ENCODE measurements at places on chromosomes 11 and 22. TPM values are rescaled to one million over a fixed set of nuclear protein-coding genes. Genes with fewer than 3 reads are reported as not detected.

Gene SLC22A25
- total RNA-seq: not detected

Gene SCGB2A2
- total RNA-seq: not detected

Gene RBMXL2
- not detected for total RNA-seq

Gene MAJIN
- total RNA-seq: not detected

Gene SLC22A8
- not detected for total RNA-seq

DNA sequence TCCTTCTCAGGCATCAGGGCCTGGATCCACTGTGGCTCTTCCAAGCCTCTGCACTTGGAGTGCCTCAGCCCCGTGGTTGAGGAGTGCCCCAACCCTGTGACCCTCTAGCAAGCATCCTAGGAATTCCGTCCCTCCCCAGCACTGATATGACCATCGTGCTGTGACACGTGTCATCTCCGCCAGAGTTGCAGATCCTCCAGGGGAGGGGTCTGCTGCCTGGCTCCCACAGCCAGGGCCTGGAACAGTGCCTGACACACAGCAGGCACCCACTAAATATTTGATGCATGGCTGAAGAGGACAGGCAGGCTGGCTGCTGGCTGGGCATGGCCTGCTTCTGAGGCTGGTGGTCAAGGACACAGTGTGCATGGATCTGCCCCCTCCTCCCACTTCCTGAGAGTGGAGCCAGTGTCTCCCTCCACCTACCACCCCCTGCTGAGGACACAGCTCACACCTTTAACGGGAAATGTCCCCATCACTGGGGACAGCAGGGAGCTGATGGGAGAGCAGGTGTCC, 1.7 kb upstream of the CD81 start:
- peaks cover 16% of the 10 kb centered on the region for H3K4me1 ChIP-seq
- no peak for DNase-seq
- no peak overlapping the region for H3K4me3 ChIP-seq
- H3K27me3 ChIP-seq: no peaks in the 10 kb centered on the region

DNA sequence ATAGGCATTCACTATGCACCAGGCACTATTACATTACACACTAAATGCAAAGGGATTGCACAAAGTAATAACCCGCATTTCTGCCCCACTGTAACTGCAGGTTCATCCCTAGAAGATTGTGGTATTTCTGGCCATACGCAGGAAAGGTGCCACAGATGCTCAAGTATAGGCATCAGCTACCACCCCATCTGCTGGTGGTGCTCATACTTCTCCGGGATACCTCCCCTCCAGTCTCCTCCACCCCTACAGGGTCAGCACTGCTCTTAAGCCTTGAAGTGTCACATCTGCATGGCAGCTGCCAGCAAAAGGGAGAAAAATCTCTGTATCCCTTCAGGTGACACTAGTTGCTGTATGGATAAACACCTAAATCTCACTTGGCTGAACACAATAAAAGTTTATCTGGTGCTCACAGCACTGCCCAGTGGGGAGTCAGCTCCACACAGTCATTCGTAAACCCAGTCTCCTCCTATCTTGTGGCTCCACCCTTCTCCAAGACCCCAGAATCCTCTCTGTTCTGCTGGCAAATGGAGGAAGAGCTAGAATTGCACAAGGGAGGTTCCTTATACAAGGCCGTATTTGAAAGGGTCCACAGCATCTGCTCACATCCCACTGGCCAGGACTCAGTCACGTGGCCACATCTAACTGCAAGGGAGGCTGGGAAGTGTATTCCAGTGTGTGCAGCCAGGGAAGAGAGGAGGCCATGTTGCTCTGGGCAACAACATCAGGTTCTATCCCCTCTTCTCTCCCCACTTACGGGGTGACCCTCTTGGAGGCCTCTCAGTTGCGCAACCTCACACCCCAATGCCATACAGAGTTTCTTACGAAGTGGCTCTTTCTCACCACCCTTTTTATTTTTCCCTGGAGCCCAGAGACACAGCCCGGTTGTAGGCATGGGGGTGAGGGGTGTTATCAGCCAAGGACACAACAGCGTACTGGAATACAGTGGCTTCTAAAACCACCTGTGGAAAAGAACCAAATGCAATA, 114.7 kb downstream of the BUD13 start:
- H3K27me3 ChIP-seq: peaks cover 9% of the 10 kb centered on the region
- H3K4me3 ChIP-seq: no peak overlapping the region
- no peak for DNase-seq
- no peaks in the 10 kb centered on the region for H3K36me3 ChIP-seq
- H3K4me1 ChIP-seq: no peaks in the 10 kb centered on the region
- no peak overlapping the region for H3K27ac ChIP-seq

GRCh38 chr11:101717619-101718018, 133.8 kb upstream of the TRPC6 start:
- DNase-seq: no peak
- H3K4me3 ChIP-seq: no peak overlapping the region
- H3K36me3 ChIP-seq: no peaks in the 10 kb centered on the region
- no peak overlapping the region for H3K27ac ChIP-seq
- H3K4me1 ChIP-seq: no peaks in the 10 kb centered on the region
- H3K27me3 ChIP-seq: no peaks in the 10 kb centered on the region

GRCh38 chr11:120181376-120181975, 29.4 kb upstream of the OAF start:
- peaks cover under 1% of the 10 kb centered on the region for H3K4me1 ChIP-seq
- no peaks in the 10 kb centered on the region for H3K36me3 ChIP-seq
- H3K27ac ChIP-seq: no peak overlapping the region
- peaks cover 10% of the 10 kb centered on the region for H3K27me3 ChIP-seq

DNA sequence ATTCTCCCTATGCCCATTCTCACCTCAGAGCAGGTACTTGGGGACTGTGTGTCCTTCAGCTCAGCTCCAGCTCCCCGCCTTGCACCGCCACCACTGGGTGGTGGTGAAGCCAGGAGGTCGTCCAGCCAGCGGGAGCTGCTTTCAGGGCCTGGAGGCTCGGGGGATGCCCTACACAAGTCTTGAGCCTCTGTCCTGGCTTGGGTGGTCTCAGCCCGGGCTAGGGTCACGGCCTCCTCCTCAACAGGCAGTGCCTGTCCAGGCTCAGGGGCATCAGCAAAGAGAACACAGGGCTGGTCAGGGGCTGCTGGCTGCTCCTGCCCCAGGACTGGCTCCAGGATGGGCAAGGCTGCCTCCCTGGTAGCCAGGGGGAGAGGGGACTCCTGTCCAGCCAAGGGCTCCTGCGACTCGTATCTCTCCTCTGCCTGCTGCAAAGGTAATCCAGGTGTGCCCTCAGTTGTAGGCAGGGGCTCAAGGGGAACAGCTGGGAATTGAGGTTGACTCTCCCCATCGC, 12.2 kb downstream of the TNKS1BP1 start:
- no peak overlapping the region for H3K27ac ChIP-seq
- no peak overlapping the region for H3K4me3 ChIP-seq
- no peak for DNase-seq
- H3K4me1 ChIP-seq: peaks cover 16% of the 10 kb centered on the region

GRCh38 chr11:128765571-128766549, 72.0 kb downstream of the FLI1 start:
- no peak overlapping the region for H3K4me3 ChIP-seq
- no peak for DNase-seq
- no peaks in the 10 kb centered on the region for H3K27me3 ChIP-seq
- no peak overlapping the region for H3K27ac ChIP-seq

DNA sequence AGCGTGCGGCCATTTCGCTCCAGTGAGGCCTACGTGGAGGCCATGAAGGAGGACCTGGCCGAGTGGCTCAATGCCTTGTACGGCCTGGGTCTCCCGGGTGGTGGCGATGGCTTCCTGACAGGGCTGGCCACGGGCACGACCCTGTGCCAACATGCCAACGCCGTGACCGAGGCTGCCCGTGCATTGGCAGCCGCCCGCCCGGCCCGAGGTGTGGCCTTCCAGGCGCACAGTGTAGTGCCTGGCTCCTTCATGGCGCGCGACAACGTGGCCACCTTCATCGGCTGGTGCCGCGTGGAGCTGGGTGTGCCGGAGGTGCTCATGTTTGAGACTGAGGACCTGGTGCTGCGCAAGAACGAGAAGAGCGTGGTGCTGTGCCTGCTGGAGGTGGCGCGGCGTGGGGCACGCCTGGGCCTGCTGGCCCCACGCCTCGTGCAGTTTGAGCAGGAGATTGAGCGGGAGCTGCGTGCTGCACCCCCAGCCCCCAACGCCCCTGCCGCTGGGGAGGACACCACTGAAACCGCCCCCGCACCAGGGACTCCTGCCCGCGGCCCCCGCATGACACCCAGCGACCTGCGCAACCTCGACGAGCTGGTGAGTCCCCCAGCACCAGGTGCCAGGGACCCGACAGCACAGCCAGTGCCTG, 1.8 kb downstream of the GAS2L1 start:
- no peak for DNase-seq
- H3K27ac ChIP-seq: no peak overlapping the region
- peaks cover 33% of the 10 kb centered on the region for H3K4me1 ChIP-seq
- H3K27me3 ChIP-seq: peaks cover 38% of the 10 kb centered on the region
- no peaks in the 10 kb centered on the region for H3K36me3 ChIP-seq

- peak overlapping the region; percentile 54 for H3K4me3 ChIP-seq
- DNase-seq: peak; percentile 73
- no peak overlapping the region for H3K27ac ChIP-seq
- H3K27me3 ChIP-seq: peaks cover 59% of the 10 kb centered on the region
- peaks cover 25% of the 10 kb centered on the region for H3K4me1 ChIP-seq
- H3K36me3 ChIP-seq: no peaks in the 10 kb centered on the region
These were observed 1.9 kb downstream of the CHRM4 start for GRCh38 chr11:46389450-46390330.

DNA sequence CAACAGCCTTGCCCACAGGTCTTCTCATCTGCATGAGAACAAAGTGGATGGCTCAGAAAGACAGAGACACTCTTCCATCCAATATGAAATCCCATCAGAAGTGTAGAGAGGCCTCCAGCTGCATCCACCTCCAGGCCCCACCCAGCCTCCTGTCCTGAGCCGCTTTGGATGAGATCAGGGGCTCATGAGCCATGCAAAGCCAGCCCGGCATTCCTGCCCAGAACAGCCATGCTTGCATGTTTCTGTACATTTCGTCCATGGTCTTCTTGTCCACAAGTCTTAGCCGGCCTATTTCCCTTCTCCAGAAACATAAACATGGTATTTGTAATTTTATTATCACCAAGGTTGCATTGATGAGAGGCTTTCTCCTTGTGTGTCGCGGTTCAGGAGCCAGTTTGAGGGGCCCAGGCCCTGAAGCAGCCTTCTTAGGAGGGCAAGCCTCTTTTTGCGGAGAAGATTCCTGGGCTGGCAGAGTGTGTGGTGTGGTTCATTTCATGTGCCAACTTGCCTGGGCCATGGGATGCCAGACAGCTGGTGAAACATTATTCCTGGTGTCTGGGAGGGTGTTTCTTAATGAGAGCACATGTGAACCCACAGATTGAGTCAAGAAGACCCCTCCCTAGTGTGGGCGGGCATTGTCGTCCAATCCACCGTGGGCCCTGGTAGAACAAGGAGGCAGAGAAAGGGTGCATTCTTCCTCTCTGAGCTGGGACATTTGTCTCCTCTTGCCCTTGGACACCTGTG, 928.9 kb downstream of the TBC1D22A start:
- no peak overlapping the region for H3K27ac ChIP-seq
- DNase-seq: no peak
- no peak overlapping the region for H3K4me3 ChIP-seq
- no peaks in the 10 kb centered on the region for H3K4me1 ChIP-seq

All from activated CD8-positive, alpha-beta T cell treated with anti-CD3 and anti-CD28 coated beads for 36 hours (primary cell).